ENCODE measurements at places on chromosomes 13 and 19. TPM values are rescaled to one million over a fixed set of nuclear protein-coding genes. Genes with fewer than 3 reads are reported as not detected.

CCNE1 gene
- 34.4 TPM for total RNA-seq

- peak overlapping the region; percentile 65 for H3K27ac ChIP-seq
- H3K4me1 ChIP-seq: peaks cover 70% of the 10 kb centered on the region
- no peak overlapping the region for H3K4me3 ChIP-seq
- no peaks in the 10 kb centered on the region for H3K36me3 ChIP-seq
Observed at GRCh38 chr19:56111601-56112312, 9.3 kb downstream of the ZNF787 start.

FFAR3 gene
- not detected for total RNA-seq

DNA sequence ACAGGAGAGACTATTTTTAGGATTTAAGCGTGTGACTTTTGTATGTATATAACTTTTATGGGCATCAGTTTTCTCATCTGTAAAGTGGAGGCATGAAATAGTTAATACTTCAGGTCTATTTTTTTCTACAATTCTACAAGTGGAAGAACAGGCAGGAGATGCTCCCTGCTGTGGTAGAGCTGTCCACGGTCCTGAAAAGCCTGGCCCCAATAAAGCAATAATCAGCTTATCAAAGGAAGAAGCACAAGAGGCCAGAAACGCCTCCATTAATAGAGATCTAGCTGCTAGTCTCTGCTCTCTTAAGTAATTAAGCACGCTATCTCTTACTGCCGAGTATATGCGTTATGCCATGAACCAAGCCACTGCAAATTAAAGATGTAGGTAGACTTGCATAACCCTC is 28.0 kb upstream of the WASF3 start:
- H3K4me3 ChIP-seq: no peak overlapping the region
- no peak overlapping the region for H3K27ac ChIP-seq
- DNase-seq: peak; percentile 77
- H3K4me1 ChIP-seq: peaks cover 34% of the 10 kb centered on the region

- H3K36me3 ChIP-seq: peaks cover 2% of the 10 kb centered on the region
- H3K27me3 ChIP-seq: no peaks in the 10 kb centered on the region
- H3K4me1 ChIP-seq: peaks cover 65% of the 10 kb centered on the region
- peak overlapping the region; percentile 99 for H3K4me3 ChIP-seq
Observed at GRCh38 chr19:38266981-38267597, 2.7 kb downstream of the SPINT2 start.

- H3K4me1 ChIP-seq: peaks cover 7% of the 10 kb centered on the region
- no peak overlapping the region for H3K27ac ChIP-seq
- no peak for DNase-seq
- H3K27me3 ChIP-seq: no peaks in the 10 kb centered on the region
- H3K36me3 ChIP-seq: no peaks in the 10 kb centered on the region
Observed at GRCh38 chr13:100044936-100045335, 44.0 kb upstream of the PCCA start.

GRCh38 chr13:88643233-88643632 is 972.1 kb downstream of the SLITRK5 start:
- no peak overlapping the region for H3K27ac ChIP-seq
- H3K36me3 ChIP-seq: peaks cover 52% of the 10 kb centered on the region
- no peak for DNase-seq
- H3K27me3 ChIP-seq: no peaks in the 10 kb centered on the region

SIGLEC8 gene
- total RNA-seq: not detected

MISP gene
- 0.70 TPM for total RNA-seq

- DNase-seq: no peak
- peak overlapping the region; percentile 46 for H3K27ac ChIP-seq
- H3K27me3 ChIP-seq: no peaks in the 10 kb centered on the region
- H3K4me3 ChIP-seq: peak overlapping the region; percentile 98
- peaks cover 57% of the 10 kb centered on the region for H3K36me3 ChIP-seq
Observed at GRCh38 chr19:21143854-21144253, 2.0 kb downstream of the ZNF431 start.

- no peak overlapping the region for H3K4me3 ChIP-seq
- no peaks in the 10 kb centered on the region for H3K36me3 ChIP-seq
- no peaks in the 10 kb centered on the region for H3K27me3 ChIP-seq
- H3K4me1 ChIP-seq: peaks cover 16% of the 10 kb centered on the region
- no peak overlapping the region for H3K27ac ChIP-seq
- no peak for DNase-seq
Observed at GRCh38 chr13:50365408-50366391, 350.5 kb downstream of the KCNRG start.

Measured in WTC11 (cell line).